Endodermal cell (in vitro differentiated cells): ENCODE measurements at places on chromosomes 12 and 14.

DNA sequence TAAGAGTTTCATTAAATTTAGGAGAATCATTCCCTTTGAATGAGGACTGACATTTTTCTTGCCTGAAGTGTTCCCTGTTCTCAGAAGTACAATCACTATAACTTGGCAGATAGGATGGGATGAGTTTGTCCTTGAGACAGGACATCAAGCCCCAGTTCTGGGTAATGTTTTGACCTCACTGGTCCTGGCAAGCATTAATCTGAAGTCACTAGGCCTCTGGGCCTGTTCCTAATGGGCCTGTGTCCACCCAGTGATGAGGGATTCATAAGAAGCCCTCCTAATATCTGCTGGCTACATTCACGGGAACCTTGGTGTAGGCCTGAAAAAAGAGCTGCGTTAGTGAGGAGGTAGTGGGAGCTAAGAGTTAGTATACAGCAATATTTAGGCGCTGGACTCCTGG is 37.2 kb downstream of the NINJ2 start:
- no peaks in the 10 kb centered on the region for H3K36me3 ChIP-seq
- H3K4me1 ChIP-seq, result peaks cover 16% of the 10 kb centered on the region
- H3K27me3 ChIP-seq, result no peaks in the 10 kb centered on the region
- H3K4me3 ChIP-seq, result no peak overlapping the region

- peak overlapping the region; percentile 97 for H3K27ac ChIP-seq
- H3K4me3 ChIP-seq, result peak overlapping the region; percentile 87
- no peaks in the 10 kb centered on the region for H3K4me1 ChIP-seq
These were observed 1.4 kb downstream of the ETNK1 start for GRCh38 chr12:22626406-22626805.

DNA sequence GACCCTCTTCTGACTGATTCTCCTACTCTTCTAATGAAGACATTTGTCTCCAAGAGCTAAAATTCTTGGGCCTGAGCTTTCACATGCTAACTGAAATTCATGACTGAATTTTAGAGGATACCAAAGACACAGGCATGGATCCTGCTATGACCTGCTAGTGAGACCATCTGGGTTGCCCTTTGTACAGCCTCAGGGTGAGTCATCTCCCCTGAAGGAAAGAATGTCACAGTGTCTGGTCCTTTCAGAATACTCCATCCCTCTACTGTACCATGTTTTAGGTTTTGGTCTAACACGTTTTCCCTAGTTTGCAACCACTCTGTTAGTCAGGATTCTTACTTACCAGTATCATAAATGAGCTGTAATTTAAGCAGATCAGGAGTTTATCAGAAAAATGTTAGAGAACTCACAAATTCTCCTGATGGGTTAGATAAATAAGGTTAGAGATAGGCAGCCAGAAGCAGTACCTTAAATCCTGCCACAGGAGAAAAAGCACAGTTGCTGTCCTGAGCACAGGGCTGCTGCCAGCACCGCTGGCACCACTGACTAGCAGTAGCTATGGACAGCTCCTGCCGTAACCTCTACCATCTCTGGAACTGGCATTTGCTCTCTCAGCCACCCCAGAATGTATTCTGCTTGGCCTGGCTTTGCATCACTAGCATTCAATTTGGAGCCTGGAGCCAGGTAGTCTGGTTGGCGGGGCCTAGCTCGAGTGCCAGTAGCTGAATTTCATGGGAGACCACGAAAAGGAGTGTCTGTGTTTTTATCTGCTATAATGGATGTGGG is 127.6 kb downstream of the ANO6 start:
- H3K36me3 ChIP-seq, result peaks cover 26% of the 10 kb centered on the region
- no peak overlapping the region for H3K27ac ChIP-seq
- DNase-seq, result no peak
- H3K4me1 ChIP-seq, result no peaks in the 10 kb centered on the region
- H3K27me3 ChIP-seq, result no peaks in the 10 kb centered on the region

- no peak overlapping the region for H3K27ac ChIP-seq
- H3K4me1 ChIP-seq, result peaks cover 8% of the 10 kb centered on the region
These were observed 103.2 kb upstream of the VRK1 start for GRCh38 chr14:96693987-96694386.

DNA sequence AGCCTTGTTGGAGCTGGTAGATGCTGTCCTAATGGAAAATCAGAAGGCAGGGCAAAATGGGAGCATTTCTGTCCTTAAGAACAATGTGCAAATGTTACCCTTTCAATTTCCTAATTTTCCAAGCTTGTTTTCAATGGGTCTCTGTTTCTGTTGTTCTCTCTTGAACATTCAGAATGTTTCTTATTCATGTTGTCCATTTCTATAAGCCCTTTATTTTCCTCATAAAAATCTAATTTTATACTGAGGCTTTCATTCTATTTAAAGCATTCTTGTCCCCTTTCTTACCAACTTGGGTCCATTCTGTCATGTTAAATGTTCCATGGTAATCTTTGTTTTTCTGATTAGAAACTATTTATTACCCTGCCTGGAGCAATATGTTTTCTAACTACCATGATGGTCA is 125.0 kb downstream of the PRIMA1 start:
- H3K27me3 ChIP-seq, result no peaks in the 10 kb centered on the region
- DNase-seq, result no peak
- H3K36me3 ChIP-seq, result no peaks in the 10 kb centered on the region
- no peak overlapping the region for H3K4me3 ChIP-seq
- H3K4me1 ChIP-seq, result no peaks in the 10 kb centered on the region

DNA sequence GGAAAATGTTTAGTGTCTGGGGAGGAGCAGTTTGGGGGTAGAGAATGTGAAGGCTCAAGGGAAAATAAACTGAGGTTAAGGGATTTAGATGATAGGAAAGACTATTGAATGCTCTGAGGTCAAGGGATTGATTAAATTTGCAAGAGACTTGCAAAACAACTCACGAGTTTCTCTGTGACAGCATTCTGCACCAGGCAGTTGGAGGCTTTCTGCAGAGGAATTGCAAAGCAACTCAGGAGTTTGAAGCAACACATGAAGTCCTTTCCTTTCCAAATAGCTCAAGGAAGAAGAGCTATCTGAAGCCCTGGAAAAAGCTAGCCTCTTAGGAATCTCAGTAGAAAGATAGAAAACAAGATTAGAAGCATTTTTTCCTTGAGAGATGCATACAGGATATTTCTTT is 23.9 kb downstream of the SLC7A8 start:
- no peak overlapping the region for H3K27ac ChIP-seq
- H3K4me1 ChIP-seq, result peaks cover 12% of the 10 kb centered on the region

- peak; percentile 44 for DNase-seq
- peak overlapping the region; percentile 97 for H3K4me3 ChIP-seq
- H3K36me3 ChIP-seq, result peaks cover 18% of the 10 kb centered on the region
- H3K27me3 ChIP-seq, result no peaks in the 10 kb centered on the region
- H3K4me1 ChIP-seq, result no peaks in the 10 kb centered on the region
- H3K27ac ChIP-seq, result no peak overlapping the region
These were observed 1.2 kb downstream of the PPP1CC start for GRCh38 chr12:110741341-110742095.

DNA sequence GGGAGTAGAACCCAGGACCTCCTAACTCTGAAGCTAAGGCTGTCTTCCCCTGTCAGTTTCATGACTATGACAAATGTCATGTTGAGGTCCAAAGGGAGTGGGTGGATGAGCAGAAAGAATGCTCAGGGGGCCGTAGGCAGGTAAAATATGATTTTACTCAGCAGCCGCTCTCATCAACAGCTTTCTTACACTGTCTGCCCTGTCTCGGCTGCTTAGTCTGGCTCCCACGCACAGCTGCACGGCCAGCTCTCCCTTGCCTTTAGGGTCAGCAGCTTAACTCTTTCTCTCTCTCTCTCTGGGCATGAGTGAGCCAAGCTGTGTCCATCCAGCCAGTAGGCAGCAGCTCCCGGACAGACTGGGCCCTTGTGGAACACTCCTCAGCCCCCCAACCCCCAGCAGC is 95.2 kb downstream of the GCH1 start:
- H3K4me1 ChIP-seq, result no peaks in the 10 kb centered on the region
- H3K36me3 ChIP-seq, result no peaks in the 10 kb centered on the region
- H3K4me3 ChIP-seq, result no peak overlapping the region

DNA sequence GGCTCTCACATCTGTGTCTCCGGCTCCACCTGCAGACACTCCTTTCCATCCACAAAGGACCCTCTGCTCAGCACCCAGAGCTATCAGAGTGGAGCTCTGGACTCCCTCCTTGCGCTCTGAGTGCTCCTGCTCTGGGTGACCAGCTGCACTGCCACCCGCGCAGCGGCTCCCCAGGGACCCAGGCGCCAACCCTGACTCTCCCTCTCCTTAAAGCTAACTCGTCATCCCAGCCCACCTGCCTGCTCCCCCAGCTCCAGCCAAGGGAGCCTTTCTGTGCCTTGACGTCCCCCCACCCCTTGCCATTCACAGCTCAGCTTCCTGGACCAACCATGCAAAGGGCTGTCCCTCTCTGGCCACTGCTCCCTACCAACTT is 99.0 kb downstream of the SETD3 start:
- no peak overlapping the region for H3K4me3 ChIP-seq
- H3K4me1 ChIP-seq, result no peaks in the 10 kb centered on the region
- H3K27me3 ChIP-seq, result no peaks in the 10 kb centered on the region
- DNase-seq, result peak; percentile 40

DNA sequence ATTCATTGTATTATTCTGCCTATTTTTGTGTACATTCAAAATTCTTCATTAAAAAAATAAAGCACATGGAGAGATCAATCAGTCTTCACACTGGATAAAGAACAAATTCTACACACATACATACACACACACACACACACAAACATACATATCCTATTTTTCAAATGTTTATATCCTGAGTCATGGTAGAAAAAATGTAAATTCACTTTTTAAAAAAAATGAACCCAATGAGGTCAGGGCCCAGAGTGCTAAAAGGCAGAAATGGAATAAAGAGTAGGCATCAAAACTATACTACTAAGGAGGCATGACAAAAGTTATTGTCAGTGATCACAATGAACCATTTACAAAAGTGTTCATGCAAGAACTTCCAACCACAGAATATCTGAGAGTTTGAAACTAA is 17.3 kb downstream of the GALC start:
- no peak for DNase-seq
- H3K36me3 ChIP-seq, result peaks cover 3% of the 10 kb centered on the region
- H3K4me1 ChIP-seq, result no peaks in the 10 kb centered on the region
- no peak overlapping the region for H3K27ac ChIP-seq

DNA sequence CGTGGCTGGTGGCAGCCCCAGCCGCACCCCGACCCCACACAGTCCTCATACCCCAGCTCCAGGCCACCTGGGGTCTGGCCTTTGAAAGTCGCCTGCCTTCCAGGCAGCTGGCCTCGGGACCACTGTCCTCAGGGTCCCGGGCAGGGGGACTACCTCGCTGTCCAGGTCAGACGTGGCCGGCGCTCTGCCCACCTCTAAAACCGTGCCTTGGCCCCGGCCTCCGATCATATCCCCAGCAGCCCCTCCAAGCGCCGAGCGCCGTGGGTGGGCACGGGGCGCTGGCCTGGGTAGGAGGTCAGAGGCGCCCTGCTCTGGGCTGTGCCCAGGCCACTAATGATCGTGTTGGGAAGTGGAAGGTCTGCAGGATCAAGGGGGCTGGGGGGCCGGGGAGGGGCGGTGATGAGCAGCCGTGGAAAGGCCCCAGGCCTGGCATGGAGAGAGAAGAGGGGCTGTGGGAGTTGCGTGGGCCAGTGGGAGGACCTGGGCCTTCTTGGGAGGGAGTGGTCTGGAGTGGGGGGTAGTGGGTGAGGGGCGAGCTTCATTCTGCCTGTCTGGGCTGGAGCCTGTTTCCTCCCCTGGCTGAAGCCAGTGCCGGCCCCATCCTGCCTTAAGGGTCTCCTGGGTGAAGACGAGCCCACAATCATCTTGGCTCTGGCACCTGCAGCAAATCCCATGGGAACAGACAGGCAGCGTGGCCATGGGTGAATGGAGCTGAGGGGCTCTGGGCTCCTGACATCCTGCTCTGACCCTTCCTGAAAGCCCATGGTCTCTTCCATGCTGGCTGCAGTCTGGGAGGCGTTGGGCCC is 4.9 kb downstream of the TMEM121 start:
- no peak overlapping the region for H3K4me3 ChIP-seq
- peaks cover 20% of the 10 kb centered on the region for H3K27me3 ChIP-seq
- H3K4me1 ChIP-seq, result no peaks in the 10 kb centered on the region
- DNase-seq, result no peak
- no peak overlapping the region for H3K27ac ChIP-seq

- DNase-seq, result no peak
- no peaks in the 10 kb centered on the region for H3K27me3 ChIP-seq
- peaks cover 40% of the 10 kb centered on the region for H3K36me3 ChIP-seq
- peak overlapping the region; percentile 100 for H3K4me3 ChIP-seq
- peaks cover 3% of the 10 kb centered on the region for H3K4me1 ChIP-seq
- H3K27ac ChIP-seq, result peak overlapping the region; percentile 18
These were observed 1.8 kb upstream of the TBK1 start for GRCh38 chr12:64450057-64450640.

- DNase-seq, result no peak
- H3K27me3 ChIP-seq, result no peaks in the 10 kb centered on the region
- H3K36me3 ChIP-seq, result no peaks in the 10 kb centered on the region
- peaks cover 5% of the 10 kb centered on the region for H3K4me1 ChIP-seq
- no peak overlapping the region for H3K4me3 ChIP-seq
These were observed 27.0 kb downstream of the DHRS2 start for GRCh38 chr14:23663127-23663526.

DNA sequence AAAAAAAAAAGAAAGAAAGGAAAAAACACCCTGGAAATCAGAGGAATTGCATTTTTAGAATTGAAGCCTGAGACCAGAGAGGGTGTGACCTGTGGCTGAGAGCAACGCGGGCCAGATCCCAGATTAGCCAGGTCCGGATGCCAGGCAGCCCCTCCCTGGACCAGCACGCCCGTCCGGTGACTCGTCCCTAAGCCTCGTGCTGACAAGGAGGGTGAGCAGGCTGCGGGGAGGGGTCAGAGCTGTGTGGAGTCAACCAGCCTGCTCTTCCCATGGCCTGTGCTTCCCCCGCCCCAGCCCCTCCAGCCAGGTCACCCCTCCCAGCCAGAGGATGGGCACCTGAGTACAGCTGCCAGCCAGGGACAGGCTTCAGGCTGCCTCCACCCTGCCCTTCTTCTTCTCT is 4.2 kb upstream of the KLC1 start:
- H3K4me3 ChIP-seq, result no peak overlapping the region
- peak; percentile 77 for DNase-seq
- H3K27ac ChIP-seq, result no peak overlapping the region
- no peaks in the 10 kb centered on the region for H3K36me3 ChIP-seq

DNA sequence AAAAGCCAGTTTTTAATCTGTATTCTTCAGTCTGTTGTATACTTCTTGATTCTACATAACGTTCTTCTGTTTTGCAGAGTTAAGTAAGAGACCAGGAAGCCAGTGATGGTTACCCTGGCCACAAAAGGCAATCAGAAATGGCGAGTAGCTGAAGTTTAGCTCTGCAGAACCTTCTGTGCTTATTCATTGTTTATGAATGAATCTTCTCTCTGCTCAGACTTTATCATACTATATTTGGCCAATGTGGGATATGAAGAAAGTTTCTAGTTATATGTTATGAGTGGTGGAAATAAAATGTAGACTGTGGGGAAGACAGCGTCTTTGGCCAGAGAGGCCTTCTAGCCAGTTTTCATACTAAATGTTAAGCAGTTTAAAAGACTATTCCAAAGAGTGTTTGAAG is 249.9 kb upstream of the RGS6 start:
- H3K27ac ChIP-seq, result no peak overlapping the region
- no peaks in the 10 kb centered on the region for H3K27me3 ChIP-seq
- no peak for DNase-seq
- H3K4me1 ChIP-seq, result peaks cover 3% of the 10 kb centered on the region
- H3K36me3 ChIP-seq, result peaks cover 18% of the 10 kb centered on the region
- no peak overlapping the region for H3K4me3 ChIP-seq

GRCh38 chr12:1877169-1877878 is 41.1 kb downstream of the CACNA2D4 start:
- no peaks in the 10 kb centered on the region for H3K4me1 ChIP-seq
- H3K36me3 ChIP-seq, result no peaks in the 10 kb centered on the region
- DNase-seq, result no peak
- no peaks in the 10 kb centered on the region for H3K27me3 ChIP-seq
- H3K4me3 ChIP-seq, result no peak overlapping the region
- H3K27ac ChIP-seq, result no peak overlapping the region
